ENCODE measurements at places on chromosomes 5 and 9.

- DNase-seq: no peak
These were observed 1359.4 kb downstream of the EFNA5 start for GRCh38 chr5:106311230-106311915.

DNA sequence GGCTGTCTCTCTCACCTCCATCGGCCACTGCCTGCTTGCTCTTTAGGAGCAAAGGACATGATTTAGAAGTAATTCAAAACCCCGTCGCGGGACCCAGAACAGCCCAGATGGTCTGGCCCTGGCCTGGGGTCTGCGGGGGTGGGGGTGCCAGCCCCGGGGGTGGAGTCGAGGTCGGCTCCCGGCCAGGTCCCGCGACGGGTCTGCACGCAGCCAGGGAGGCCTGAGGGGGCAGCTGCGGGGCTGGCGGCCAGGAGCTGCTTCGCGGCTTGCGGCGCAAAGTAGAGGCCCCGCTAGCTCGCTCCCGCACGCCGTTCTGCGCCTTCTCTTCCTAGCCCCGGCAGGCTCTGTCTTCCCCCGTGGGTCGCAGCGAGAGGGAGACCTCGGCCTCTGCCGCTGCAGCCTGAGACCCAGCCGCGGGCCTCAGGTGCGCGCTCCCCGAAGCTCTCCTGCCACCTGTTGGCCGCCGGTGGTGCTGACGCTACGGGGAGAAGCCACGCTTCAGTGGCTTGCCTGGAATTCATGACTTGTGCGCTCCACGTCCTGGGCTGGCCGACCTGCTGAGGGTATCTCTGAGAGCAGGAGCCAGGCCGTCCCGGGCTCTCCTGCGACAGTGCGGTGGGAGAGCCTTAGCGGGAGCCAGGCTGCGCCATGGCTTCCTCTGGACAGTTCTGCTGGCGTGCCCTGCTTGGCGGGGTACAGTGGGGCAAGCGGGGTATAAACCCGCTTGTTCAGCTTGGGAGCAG is 157.2 kb upstream of the PITX1 start:
- peak; percentile 97 for DNase-seq

GRCh38 chr5:66170195-66170919 is 26.3 kb downstream of the SREK1 start:
- no peak for DNase-seq

DNA sequence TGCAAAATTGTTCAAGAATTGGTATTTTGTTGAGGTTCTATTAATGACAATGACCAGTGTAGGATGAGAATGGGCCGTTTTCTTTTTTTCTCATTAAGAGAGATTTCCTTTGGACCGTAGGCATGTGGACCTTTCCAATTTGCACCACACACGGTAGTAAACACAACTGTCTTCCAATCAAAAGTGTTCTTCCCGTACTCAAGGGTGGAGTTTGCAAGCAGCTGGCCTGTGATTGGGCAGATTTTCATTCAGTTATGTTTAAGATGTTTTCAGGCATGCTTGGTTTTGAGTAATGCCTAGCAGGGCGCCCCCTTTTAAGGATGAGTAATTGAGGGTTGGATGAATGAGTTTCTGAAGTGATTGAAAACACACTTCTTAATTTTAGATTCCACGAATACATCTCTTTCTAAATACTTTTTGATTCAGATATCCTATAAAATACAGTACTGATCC is 2.5 kb downstream of the KDM3B start:
- DNase-seq: no peak

DNA sequence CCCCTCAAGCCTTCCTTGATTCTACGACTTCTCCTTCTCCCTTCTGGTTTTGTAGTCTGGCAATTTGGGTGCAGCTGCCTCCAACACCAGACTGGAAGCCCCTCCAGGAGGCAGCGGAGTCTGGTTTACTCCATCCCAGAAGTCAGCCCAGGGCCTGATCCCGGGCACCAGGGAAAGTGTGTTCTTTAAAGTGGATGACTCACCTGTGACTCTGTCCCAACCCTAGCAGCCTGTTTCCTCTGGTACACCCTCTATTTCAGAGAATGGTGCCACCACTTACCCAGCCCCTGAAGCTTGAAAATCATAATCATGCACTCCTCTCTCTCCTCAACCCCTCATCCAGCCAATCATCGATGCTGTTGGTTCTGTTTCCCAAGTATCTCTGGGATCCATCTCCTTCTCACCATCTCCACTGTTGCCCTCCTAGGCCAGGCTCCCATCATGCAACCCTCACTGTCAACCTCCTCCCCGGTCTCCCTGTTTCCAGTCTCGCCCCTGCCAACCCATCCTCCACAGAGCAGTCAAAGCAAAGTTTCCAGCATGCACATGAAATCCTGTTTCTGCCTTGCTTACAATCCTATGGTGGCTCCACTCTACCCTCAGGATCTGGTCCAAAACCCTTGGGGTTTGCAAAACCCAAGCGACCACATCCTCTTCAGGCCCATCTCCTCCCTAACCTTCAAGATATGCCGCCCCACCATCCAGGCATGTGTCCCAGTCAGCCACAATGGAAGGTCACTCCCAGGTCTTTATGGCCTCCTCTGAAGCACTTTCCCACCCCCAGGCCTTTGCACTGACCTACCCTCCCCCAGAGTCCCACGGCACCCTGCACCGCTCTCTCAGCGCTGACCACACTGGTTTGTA is 10.5 kb downstream of the LHX6 start:
- peak; percentile 71 for DNase-seq

- DNase-seq: no peak
These were observed 14.6 kb upstream of the STRBP start for GRCh38 chr9:123283048-123283408.

DNA sequence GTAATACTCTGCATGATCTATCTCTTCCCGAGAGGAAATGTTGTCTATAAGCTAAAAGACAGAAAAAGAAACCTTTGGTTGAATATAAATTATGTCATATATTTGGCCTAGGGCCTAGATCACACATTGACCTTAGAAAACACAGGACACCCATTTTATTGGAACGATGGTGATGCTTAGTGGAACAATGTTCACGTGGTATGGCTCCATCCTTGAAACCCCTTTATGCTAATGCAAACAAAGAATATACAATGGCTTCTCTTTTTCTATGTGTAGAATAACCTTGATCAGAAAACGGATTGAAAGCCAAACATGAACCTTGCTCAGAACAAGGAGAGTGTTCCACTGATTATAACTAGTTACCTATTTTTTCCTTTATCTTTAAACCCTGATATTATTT is 24.5 kb downstream of the MRPS27 start:
- DNase-seq: no peak
